ENCODE measurements at places on chromosomes 2 and 18.

DNA sequence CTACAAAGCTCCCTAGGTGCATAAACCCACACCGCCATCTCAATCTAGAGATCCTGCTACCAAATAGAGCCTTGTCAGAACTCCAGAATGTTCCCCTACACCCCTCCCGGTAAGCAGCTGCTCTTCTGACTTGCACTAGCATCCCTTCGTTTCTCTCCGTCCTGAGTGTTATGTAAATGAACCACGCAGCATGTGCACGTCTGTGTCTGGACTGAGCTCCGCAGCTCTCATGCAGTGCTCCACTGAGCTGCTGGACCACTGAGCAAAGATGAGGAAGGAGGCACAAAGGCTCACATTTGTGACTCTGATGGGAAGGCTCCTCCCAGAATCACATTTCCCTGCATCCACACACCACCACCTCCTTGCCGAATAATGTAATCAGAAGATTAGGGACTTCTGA, 203.6 kb downstream of the MYT1L start:
- DNase-seq = no peak

DNA sequence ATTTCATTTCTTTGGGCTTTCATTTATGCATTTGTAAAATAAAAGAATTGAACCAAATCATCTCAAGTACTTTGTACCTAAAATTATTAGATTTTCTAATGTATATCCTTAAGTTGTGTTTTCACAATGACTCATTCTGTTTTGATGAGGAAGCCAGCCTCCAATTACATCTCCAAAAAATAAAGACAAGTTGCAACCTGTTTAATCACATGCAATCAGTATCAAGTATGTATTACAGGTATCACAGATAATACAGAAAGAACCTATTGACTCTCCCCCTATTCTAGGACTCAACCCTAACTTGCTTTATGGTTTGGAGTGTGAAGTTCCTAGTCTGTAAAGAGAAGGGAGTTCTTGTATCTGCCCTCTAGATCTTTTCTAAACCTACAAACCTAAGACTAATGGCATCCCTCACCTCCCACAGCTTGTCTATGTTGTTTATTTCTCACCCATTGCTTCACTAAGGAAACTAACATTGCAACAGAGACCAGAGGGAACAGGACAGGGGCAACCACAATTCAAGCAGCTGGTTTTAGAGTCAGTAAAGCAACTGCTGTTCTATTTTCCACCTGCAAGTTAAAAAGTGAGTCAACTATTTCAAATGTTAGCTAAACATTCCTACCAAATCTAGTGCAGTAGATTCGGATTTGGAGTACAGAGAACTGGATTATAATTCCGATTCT, 141.1 kb upstream of the ETAA1 start:
- no peak for DNase-seq

DNA sequence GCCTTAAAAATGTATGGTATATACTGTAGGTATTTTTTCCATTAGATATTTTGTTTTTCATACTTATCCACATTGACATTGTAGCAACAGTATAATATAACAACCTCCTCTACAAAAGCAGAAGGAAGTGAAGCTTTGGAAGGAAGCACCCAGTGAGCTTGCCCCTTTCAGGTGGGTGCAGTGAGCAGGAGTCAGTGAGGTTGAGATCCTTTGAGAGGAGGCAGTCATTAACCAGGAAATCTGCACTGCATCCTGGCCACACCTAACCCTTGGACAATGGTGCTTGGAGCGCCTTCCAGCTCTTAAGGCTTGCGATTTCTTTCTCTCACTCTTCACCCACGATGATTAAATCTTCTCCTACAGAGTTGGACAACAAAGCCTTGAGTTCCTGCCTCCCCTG, 13.9 kb downstream of the IL37 start:
- DNase-seq = no peak

GRCh38 chr18:29874519-29875098, 1167.9 kb downstream of the DSC3 start:
- no peak for DNase-seq

DNA sequence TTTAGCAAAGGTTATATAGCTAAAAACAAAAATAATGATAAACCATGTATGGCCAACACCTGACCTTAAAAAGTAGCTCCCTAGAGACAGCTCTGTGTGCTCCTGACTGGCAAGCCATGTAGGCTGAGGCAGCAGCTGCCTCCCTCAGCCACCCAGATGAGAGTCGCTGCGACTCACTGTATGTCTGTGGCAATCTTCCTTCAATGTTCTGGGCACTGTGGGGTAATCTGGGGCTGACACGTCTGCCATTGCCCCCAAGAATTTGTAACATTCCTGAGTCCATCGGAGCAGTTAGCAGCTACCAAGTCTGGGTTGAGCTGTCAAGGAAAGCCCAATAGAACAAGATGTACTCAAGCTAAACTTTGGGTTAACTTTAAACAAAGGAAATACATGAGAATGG, 106.4 kb upstream of the DAPL1 start:
- no peak for DNase-seq

DNA sequence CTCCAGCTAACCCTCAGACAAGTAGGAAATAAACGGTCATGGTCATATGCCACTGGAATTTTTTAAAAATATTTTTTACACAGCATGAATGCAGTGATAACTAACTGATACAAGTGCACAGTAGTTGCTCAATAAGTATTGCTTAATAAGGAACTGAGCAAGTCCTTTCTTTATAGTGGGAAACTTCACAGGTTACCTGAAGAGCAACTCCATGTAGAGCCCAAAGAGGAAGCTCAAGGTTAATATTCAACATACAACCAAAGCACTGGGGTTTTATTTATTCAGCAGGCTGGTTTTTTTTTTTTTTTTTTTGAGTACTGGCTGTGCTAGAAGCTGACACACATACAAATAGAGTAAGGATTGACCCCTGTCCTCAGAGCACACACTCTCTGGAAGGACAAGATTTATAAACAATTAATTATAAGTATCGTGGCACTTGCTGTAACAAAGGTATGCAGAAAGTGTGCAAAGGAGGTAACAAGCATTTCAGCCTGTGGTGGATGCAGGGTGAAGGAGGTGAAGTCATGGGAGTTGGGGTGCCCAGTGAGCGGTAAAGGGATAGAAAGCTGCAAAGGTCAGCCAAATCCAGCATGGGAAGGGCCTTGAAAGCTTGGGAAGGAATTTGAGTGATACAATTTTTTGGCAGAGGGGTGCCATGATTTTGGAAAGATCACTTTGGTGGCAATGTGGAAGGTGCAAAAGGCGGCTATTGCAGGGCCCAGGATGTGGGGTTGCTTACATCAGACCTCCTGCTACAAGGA, 52.7 kb downstream of the ATOH8 start:
- DNase-seq = no peak
